ENCODE measurements at places on chromosomes 6 and 20.

DNA sequence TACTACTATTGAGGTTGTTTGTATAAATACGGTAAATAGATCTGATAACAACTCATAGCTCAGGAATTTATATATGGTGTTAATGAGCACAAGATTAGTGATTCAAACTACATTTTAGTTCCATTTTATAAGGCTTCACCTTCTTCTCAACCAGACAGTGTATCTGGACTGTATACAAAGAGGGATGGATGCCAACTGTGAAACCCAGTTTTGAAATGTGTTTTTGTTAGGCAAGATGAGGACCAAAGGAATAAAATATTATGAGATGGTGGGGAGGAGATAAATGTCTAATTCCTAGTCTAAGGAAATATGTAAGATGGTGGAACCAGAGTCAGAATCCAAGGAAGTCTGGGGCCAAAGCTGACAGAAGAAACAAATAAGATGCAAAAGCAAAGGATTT is 329.0 kb downstream of the GRIK2 start:
- no peak for DNase-seq

GRCh38 chr20:1467355-1468116 is 887 bp upstream of the NSFL1C start:
- peak; percentile 4 for DNase-seq

DNA sequence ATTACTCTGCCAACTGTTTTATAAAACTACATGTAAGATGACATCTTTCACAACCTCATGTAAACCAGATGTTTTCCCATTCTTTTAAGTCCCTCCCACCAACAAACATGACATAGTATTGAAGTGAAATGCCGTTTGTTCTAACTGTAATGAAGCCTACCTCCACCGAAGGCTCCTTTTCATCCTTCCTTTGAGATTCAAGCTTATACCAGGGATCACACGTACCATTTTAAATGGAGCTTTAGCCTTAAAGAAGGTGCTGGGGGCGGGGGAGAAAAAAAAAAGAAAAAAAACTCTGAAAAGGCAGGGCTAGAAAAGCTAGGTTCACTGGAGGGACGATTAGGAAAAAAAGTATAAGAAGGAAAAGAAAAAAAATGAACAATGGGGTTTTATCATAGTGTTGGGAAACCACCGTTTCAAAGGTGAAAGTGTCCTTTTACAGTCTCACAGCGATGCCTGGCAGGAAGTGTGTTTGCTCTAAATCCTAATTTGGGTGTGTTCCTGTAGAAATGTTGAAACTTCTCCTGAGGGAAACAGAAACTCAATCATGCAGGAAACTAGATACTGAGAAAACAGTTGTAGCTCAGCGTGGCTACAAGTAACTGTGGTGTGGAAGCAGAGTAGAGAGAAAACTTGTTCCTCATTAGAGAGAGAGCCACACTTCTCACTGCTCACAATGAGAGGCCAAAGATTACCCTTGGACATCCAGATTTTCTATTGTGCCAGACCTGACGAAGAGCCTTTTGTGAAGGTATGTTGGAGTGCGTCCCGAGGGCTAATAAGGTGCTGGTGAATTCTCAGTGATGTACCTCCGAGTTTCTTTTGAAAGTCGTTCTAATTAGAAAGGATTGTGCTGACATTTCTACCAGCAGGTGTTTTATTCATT is 37.6 kb upstream of the HINT3 start:
- DNase-seq, result no peak

DNA sequence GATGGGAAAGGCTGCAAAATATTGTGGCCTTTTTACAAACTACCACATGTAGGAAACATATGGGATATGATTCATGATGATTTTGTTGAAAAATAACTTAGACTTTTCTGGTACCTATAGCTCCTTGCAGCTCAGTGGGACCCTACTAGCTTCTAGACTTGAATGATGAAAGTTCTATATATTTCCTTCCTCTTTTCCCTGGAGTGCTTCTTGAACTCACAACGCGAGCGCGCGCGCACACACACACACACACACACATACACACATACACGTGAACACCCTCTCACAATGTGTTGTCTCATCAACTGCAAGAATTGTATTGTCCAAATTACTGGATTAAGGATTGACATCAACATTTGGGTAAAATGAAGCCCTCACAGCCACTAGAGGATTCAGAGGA is 61.9 kb downstream of the TOX2 start:
- DNase-seq, result no peak

GRCh38 chr6:40343318-40343876 is 243.8 kb downstream of the LRFN2 start:
- no peak for DNase-seq

DNA sequence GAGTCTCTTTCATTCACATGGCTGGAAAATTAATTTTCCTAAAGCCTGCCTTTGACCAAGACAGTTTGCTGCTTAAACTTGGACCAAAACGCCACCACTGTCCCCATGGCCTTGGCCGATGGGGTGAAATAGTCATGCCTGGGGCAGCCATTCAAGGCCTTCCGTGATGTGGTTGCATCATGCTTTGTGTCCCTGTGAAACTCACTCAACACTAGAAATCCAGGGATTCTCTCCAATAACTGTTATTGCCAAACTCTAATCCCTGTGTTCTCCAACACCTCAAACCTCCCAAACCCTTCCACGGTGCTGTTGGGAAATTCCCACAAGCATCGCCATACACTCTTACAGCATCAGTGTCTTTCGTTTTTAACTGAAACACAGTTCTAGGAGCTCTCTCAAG is 1.4 kb upstream of the TXNDC5 start:
- DNase-seq, result no peak
